ENCODE measurements at places on chromosomes 6 and 20.

- DNase-seq = no peak
These were observed 37.8 kb downstream of the PTPRK start for GRCh38 chr6:128482642-128483041.

GRCh38 chr20:10253780-10254179 is 35.1 kb downstream of the SNAP25 start:
- DNase-seq = no peak

DNA sequence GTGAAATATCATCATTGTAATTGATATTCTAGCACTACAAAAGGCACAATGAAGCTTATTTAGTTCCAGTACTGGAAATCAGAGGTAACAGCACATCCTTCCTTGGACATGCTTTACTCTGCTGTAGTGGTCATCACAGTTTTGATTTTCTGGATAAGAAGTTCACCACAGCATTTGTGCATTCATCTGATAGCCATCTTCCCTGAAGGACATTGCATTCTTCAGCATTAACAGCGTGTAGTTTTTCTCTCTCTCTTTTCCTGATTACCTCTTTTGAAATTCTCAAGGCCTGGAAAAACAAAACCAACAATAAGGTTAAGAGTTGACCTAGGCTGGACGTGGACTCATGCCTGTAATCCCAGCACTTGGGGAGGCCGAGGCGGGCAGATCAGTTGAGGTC is 19.6 kb downstream of the ECI2 start:
- no peak for DNase-seq

- DNase-seq = no peak
These were observed 4.2 kb downstream of the RNASET2 start for GRCh38 chr6:166952121-166952520.

DNA sequence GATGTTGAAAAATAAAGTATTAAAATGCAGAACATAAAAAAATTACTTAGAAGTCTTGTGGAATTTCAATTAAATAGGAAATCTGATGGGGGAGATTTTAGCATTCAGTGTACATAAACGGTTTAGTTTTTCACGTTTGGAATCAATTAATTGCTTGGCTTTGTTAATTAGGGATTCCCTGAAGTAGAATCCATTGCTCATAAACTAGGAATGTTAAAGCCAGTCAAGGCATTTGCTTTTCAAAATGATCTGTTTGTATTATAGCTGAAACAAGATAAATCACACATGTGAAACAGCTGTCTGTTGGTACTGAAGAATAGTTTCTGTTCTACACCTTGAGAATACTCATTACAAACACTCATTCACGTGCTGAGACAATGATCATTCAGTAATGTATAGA is 297.9 kb downstream of the TBC1D7 start:
- DNase-seq = no peak

- no peak for DNase-seq
These were observed 42.0 kb downstream of the SOBP start for GRCh38 chr6:107531868-107532267.

DNA sequence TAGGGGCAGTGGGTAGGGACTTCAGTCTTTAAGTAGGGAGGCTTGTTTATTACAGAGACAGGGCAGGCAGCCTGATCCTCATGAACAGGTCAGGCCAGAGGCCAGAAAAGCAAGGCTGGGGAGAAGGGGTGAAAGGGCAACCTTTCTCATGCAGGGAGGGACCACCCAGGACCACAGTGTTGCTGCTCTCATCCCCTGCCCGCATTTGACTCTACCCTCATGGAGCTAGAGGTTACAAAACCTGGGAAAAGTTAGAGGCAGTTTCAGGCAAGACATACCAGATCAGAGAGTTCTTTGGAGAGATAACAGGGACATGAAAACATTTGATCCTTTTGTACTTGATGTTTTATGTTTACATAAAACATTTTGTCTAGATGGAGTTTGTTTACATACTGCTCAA is 38.1 kb downstream of the MDGA1 start:
- DNase-seq = no peak

DNA sequence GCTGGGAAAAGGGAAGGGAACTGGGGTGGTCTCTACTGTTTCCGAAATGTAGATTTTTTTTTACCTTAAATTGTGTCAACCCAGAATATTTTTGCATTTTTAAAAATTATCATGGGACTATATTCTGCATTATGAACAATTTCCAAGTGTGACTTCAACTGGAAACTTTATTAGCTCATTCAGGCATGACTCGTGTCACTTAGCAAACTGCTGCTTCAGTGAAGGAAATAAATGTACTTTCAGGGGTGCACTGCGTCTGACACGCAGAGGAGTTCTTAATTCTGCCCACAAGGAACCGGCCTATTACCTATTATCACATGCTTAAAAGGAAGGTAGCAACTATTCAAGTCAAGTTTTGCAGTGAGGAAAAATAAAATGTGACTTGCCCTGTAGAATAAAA is 291.3 kb upstream of the PRDM1 start:
- no peak for DNase-seq

GRCh38 chr6:14276667-14277404 is 159.3 kb downstream of the CD83 start:
- DNase-seq = no peak
